GM23248 (cell line): ENCODE measurements at places on chromosomes 12 and 14. TPM values are rescaled to one million over a fixed set of nuclear protein-coding genes. Genes with fewer than 3 reads are reported as not detected.

KERA gene
- polyA plus RNA-seq, result not detected in 2 replicates

PRICKLE1 gene
- polyA plus RNA-seq, result 25.2 and 25.7 TPM in 2 replicates

CRIP1 gene
- 32.7 and 37.7 TPM in 2 replicates for polyA plus RNA-seq

BATF gene
- polyA plus RNA-seq, result 0.56 TPM in 1 of 2 replicates, not detected in the other

NPFF gene
- not detected in 2 replicates for polyA plus RNA-seq

COQ6 gene
- 29.4 and 40.2 TPM in 2 replicates for polyA plus RNA-seq

TAS2R10 gene
- not detected in 2 replicates for polyA plus RNA-seq

PRPH gene
- polyA plus RNA-seq, result not detected in 2 replicates

REP15 gene
- 0.60 and 1.5 TPM in 2 replicates for polyA plus RNA-seq

KRT8 gene
- 17.5 and 19.8 TPM in 2 replicates for polyA plus RNA-seq

FBLN5 gene
- 756 and 767 TPM in 2 replicates for polyA plus RNA-seq

KRT6B gene
- not detected in 2 replicates for polyA plus RNA-seq

CCDC196 gene
- polyA plus RNA-seq, result not detected in 2 replicates

CRIP2 gene
- polyA plus RNA-seq, result 317 and 319 TPM in 2 replicates

ASCL1 gene
- polyA plus RNA-seq, result not detected in 2 replicates

WDHD1 gene
- polyA plus RNA-seq, result 6.6 and 7.5 TPM in 2 replicates

AEBP2 gene
- polyA plus RNA-seq, result 16.6 and 17.8 TPM in 2 replicates

OR4E2 gene
- not detected in 2 replicates for polyA plus RNA-seq

RNF212B gene
- polyA plus RNA-seq, result not detected in 2 replicates

CACNA2D4 gene
- 0.23 and 0.49 TPM in 2 replicates for polyA plus RNA-seq

TAS2R7 gene
- not detected in 2 replicates for polyA plus RNA-seq

SYCP3 gene
- 0.39 and 0.77 TPM in 2 replicates for polyA plus RNA-seq

IL23A gene
- 0.19 and 0.31 TPM in 2 replicates for polyA plus RNA-seq

PTPRR gene
- polyA plus RNA-seq, result 1.1 and 1.6 TPM in 2 replicates
